ENCODE measurements at places on chromosomes 7 and 10. TPM values are rescaled to one million over a fixed set of nuclear protein-coding genes. Genes with fewer than 3 reads are reported as not detected.

VWC2 gene
- not detected for total RNA-seq

HOGA1 gene
- total RNA-seq, result not detected

PRSS37 gene
- not detected for total RNA-seq

HPSE2 gene
- not detected for total RNA-seq

PDE6C gene
- not detected for total RNA-seq

IDI2 gene
- not detected for total RNA-seq

OR2A1 gene
- not detected for total RNA-seq

SLC13A1 gene
- total RNA-seq, result not detected

KCNIP2 gene
- total RNA-seq, result 1.8 TPM

FAM24B gene
- total RNA-seq, result not detected

GRCh38 chr7:75771224-75771623 is 787 bp downstream of the CCL26 start:
- DNase-seq, result no peak

DNA sequence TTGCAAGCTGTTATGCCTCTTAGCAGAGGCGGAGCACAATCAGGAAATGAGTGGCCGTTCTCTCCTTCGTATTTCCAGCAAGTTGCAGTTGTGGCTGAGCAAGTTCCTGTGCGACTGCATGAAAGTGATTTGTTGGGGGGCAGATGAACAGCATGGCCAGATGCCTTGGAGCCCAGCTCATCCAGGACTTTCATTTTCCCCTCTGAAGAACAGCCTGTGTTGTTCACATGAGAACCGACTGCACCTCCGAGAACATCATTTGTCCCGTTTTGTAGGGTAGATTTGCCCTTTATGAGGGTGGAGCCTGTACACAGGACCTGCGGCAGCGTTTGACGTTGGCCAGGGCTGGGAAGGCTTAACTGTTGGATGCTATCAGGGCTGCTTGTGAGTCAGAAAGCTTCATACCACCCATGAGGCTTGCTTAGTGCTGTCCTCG is 4.4 kb downstream of the BAG3 start:
- DNase-seq, result no peak

- DNase-seq, result no peak
Observed at GRCh38 chr10:77251297-77252013, 386.2 kb downstream of the KCNMA1 start.

- no peak for DNase-seq
Observed at GRCh38 chr10:32437334-32437733, 8.6 kb upstream of the CCDC7 start.

DNA sequence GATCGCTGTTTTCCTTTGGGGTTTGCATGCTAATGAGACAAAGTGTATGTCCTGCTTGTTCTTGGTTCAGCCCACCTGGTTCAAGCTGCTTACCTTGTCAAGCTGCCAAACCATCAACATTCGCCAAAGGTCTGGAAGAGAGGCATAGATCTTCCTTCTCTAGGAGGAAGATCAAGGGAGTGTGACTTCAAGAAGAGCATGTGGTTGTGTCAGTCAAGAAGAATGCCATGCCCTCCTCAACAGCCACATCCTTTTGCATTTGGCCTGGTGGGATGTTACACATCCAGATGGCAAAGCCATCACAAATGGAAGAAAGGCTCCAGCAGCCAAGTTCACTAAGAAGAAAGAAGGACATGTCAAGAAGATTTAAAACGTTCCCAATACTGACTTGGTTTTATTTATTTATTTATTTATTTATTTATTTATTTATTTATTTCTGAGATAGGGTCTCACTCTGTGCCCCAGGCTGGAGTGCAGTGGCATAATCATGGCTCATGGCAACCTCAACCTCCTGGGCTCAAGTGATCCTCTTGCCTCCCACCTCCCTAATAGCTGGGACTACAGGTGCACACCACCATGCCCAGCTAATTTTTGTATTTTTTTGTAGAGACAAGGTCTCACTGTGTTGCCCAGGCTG is 5.1 kb upstream of the PIP4K2A start:
- no peak for DNase-seq

GRCh38 chr7:95430864-95431263 is 4.0 kb downstream of the PON2 start:
- no peak for DNase-seq

- DNase-seq, result no peak
Observed at GRCh38 chr7:27108390-27109127, 6.1 kb upstream of the HOXA2 start.

DNA sequence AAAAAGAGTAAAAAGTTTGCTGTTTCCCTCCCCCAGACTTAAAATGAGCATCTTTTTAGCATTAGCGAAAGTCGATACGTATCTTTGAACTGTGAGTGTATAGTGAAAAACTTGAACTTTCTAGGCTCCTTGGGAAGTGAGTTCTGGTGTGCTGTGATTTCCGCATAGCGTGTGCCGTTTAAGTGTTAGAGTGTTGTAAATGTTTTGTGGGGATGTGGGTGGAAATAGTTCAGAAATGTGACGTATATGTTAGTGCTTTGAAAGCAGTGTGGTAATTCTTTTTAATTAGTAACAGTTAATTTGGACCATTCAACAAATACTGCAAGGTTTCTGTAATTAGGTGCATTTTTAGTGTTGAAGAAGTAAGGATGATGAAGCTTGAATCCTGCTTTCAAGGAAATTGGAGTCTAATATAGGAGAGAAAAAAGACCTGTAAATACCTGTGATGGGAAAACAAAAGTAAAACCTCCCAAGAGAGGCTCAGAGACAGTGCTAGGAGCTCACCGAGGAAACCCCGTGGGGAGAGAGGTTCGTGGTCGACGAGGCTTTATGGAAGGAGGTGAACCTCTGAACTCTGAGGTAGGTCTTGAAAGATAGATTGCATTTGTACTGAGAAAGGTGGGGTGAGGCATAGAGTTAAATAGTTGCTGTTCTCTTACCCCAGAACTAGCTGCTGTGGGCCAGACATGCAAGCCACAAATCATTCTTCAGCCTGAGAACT is 40.8 kb downstream of the RBM33 start:
- no peak for DNase-seq

DNA sequence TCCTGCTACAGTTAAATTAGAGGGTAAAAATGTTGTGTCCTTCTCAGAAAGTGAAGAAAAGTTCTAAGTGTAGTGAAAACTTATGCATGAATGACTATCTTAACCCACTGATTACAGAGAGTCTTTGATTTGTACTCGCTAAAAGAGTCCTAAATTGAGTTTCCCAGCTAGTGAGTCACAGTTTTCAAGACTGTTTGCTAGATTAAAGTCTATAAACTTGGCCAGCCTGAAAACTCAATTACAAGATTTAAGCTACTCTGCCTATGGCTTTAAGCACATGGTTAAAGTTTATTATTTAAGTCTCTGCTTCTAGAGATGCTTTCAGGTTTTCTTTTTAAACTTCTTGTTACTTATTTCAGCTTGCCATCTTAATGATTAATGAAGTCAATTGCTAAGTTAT is 44.4 kb downstream of the MRPS24 start:
- DNase-seq, result no peak

DNA sequence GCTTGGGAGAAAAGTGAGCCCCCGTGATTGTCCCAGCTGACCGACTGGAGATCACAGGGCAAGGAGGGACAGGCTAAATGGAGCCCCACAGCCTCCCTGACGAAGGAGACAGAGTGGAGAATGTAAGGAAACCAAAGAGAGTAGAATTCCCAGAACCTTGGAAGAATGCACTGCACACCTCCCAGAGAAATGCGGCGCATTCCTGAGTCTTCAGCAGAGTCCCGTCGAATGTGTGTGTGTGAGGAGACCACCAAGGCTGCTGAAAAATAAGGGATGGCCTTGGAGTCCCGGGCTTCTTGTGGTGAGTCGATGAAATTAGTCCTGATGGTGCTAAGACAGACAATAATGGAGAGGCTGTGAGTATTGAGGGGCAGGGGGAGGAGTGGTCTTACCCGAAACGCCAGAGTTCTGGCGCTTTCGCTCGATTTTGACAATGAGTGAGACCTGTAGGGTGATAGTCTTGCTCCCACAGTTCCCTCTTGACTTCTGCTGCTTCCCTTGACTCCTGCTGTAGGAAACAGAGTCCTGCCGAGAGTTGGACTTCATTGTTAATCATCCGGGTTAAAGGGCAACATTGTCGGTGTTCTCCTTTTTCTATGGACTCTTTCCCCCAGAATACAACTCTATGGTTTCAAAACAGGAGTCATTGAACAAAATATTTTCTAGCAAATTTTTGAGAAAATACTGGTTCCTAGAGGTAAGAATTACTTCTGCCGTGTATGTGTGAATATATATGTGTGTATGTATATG is 103.2 kb downstream of the CNNM2 start:
- no peak for DNase-seq

- DNase-seq, result no peak
Observed at GRCh38 chr7:141701489-141702046, 398 bp downstream of the DENND11 start.

DNA sequence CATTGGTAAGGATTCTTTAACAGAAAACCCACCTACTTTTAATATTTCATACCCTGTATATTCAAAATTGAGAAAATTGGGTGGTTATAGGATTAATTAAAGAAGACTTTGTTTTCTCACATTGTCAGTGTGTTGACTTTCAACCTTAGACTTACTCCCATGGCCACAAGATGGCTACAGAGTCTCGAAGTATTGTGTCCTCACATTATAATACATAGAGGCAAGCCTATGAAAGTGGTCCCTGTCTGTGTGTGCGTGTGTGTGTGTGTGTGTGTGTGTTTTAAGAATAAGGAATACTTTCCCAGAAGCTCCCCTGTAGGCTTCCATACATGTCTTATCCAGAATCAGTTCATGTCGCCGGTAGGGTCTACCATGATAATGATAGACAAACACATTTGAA is 180.0 kb downstream of the PHF14 start:
- no peak for DNase-seq

DNA sequence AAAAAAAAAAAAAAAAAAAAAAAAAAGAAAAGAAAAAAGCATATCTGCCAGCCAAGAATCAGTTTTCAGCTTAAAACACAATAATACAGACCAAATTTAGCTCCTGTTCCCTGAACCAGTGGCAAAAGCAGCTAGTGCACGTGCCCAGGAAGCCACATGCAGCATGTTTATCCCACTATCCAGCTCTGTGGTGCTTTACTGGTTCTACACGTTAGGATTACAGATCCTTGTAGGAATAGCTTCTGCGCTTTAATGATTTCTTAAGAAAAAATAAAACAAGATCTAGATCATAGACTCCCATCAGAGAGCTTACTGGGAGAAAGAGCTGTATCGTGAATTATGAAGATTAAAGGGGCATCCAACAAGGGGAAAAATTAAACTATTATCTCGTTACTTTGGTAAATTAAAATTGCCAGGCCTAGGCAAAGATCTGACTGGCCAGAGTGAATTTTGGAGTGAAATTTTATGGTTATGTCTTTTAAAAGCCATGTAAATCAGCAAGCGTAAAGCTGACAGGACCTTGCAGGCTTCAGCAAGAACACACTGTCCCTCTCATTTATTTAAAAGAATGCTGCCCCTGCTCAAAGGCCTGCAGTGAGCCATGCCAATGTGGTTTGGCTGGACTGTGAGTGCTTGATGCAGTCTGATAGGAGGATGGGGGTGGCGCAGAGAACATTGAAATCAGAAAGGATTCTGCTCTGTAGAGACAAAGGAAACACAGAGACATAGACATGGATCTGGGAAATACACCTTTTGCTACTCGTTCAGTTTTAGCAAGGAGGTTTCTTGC is 177.3 kb upstream of the PHYHIPL start:
- DNase-seq, result no peak

- no peak for DNase-seq
Observed at GRCh38 chr10:8088504-8088903, 34.0 kb downstream of the GATA3 start.

- DNase-seq, result no peak
Observed at GRCh38 chr7:110170841-110171240, 920.1 kb upstream of the LRRN3 start.

DNA sequence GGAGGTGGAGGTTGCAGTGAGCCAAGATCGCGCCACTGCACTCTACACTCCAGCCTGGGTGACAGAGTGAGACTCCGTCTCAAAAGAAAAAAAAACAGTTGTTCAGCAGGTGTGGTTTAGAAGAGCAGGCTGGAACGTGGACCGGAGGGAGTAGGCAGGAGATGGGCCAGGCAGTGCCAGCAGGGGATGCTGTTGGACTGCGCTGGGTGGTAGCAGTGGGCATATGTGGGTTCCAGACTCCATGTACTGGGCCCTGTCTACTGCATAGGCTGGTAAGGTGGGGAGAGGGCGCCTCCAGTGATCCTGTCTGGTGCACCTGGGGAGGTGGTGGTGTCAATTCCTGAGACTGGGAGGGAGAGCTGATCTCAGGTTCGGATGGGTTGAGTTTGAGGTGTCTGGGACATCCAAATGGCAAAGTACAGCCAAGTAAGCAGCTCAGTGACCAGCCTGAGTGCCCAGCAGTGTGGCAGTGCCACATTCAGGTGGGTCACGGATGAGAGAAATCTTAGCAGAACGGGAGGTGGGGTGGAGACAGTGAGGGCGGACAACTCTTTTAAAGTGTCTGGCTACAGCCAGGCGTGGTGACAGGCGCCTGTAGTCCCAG is 25.9 kb downstream of the SFXN4 start:
- peak; percentile 68 for DNase-seq

GRCh38 chr7:149362696-149363095 is 98.2 kb downstream of the ZNF777 start:
- DNase-seq, result no peak

DNA sequence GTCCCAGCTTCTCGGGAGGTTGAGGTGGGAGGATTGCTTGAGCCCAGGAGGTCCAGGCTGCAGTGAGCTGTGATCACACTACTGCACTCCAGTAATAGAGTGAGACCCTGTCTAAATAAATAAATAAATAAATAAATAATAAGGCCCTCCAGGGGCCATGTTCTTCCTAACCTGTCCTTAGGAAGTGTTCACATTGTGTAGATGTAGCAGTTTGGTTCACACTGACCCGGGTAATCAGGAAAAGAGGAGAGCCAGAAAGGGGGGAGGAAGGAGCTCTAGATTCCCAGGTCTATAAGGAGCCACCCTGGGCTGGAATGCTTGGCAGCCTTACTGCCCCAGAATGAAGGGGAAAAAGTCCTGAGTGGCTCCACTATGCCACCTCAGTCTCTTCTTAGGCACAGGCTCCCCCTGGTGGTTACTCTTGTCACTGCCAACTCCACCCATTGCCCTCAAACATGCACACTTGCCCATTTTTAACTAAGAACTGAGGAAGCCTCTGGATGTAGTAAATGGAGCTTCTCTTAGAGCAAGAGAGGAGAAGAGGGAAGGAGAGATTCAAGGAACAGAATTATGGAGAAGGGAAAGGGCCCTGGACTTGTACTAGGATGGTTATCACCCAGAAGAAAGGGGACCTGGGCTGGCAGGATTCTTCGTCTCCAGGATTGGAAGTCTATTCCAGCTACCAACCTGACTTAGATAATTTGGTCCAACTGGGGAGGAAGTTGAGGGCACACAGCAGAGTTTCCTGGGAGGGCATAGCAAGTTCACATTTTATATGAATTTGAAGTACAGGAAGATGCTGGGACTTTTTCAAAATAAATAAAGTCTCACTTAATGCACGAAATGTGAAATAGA is 7.8 kb downstream of the HPS6 start:
- no peak for DNase-seq

DNA sequence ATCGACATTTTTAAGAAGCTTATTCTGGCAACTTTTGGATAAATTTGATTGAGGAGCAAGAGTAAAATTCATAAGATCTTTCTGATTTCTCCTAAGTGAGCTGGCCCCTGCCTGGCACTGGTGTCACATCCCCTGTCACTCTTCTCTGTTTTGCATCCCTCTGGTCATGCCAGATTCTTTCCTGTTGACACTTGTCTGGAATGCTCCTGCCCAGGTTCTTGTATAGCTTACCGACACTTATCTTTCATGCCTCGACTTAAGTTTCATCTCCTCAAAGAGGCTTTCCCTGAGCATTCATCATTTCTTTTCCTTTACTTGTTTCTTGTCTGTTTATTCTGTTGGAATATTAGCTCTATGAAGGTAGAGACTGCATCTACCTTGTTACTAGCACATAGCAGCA is 22.2 kb upstream of the AASS start:
- no peak for DNase-seq
